HepG2 (cell line): ENCODE measurements at places on chromosomes 5 and 9.
A peak's percentile ranks its signal among the peaks of the same experiment; 100 is the strongest.

DNA sequence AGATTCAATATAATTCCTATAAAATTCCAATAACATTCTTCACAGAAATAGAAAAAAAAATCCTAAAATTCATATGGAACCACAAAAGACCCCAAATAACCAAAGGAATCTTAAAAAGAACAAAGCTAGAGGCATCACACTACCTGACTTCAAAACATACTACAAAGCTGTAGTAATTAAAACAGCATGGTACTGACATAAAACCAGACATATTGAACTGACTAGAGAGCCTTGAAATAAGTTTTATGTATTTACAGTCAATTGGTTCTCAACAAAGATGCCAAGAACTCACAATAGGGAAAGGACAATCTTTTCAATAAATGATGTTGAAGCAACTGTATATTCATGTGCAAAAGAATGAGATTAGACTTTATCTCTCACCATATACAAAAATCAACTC lies 36.9 kb downstream of the BTNL9 start:
- no peak for DNase-seq

- DNase-seq: no peak
Measured at GRCh38 chr5:88503041-88503345, 234.3 kb upstream of the TMEM161B start.

DNA sequence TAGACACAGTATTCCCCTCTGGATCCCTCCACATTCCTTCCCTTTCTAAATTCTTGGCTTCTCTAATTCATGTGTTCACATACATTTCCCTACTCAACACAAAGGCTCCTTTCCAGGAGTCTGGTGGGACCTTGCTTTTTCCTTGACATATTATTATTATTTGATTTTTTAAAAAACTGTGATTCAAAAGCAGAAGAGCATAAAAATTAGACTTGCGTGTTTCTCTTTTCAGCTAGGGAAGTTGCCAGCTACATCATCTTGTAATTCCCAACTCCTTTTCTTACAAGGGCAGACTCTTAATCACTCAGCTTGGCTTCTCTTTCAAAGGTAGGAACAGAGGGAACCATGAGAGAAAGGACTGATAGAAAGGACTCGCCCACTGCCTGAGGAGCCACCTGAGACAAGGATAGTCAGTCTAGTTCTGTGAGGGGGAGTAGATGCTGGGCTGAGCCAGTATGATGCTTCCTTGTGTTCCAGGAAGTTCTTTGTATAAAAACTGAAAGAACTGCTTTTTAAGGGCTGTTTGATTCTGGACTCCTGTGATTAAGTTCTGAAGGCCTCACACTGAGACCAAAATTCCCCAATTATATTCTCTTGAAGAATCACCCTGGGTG lies 51.0 kb upstream of the DPYSL3 start:
- no peak for DNase-seq

DNA sequence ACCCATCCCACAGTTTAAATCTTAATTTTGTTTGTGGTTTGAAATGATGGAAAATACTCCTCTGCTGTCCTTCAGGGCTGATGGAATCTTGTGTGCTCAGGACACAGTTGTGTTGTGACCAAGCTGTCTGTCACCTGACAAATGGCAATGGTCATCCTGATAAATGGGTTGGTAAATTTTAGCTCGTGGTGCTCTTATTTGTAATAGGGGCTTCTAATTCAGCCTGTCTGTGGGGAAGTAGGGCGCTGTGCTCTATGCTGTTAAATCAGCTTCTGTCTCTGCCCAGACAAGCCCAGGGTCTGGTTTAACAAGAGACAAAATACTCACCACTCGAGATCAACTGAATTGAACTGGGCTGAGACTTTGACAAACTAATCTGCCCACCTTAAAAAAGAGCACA lies 4.5 kb downstream of the LRRTM2 start:
- DNase-seq: no peak

- no peak for DNase-seq
Measured at GRCh38 chr9:71710856-71711255, 57.5 kb downstream of the CEMIP2 start.

DNA sequence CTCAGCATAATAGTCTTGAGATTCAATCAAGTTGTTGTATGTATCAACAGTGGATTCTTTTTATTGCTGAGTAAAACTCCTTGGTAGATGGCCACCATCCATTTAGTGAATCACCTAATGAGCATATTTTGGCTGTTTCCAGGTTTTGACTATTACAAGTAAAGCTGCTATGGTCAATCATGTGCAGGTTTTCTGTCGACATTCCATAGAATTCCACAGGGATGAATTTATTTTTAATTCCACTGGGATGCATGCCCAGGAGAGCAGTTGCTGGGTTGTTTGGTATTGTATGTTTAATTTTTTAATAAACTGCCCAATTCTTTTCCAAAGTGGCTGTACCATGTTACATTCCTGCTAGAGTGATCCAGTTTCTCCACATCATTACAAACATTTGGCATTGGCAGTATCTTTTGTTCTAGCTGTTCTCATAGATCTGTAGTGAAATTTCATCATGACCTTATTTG lies 10.5 kb upstream of the S1PR3 start:
- DNase-seq: no peak

- DNase-seq: no peak
Measured at GRCh38 chr5:1519631-1520210, 4.0 kb downstream of the LPCAT1 start.

DNA sequence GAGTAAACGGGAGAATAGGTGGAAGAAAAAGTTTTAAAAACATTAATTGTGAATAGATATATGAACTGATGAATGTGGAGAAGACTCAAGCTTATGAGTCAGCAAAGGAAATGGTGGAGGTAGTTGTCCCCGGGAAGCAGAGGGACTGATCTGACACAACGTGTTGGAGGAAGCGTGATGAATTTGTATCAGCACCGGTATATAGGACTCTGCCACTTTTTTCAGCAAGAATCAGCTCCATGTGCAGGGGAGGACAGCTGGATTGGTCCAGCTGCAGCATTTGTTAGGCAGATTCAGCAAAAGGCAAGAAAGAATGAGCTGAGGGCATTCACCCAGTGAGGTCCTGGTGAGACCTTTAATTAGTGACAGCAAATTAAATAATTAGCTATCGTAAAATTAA lies 276.0 kb downstream of the TENT4A start:
- DNase-seq: no peak

DNA sequence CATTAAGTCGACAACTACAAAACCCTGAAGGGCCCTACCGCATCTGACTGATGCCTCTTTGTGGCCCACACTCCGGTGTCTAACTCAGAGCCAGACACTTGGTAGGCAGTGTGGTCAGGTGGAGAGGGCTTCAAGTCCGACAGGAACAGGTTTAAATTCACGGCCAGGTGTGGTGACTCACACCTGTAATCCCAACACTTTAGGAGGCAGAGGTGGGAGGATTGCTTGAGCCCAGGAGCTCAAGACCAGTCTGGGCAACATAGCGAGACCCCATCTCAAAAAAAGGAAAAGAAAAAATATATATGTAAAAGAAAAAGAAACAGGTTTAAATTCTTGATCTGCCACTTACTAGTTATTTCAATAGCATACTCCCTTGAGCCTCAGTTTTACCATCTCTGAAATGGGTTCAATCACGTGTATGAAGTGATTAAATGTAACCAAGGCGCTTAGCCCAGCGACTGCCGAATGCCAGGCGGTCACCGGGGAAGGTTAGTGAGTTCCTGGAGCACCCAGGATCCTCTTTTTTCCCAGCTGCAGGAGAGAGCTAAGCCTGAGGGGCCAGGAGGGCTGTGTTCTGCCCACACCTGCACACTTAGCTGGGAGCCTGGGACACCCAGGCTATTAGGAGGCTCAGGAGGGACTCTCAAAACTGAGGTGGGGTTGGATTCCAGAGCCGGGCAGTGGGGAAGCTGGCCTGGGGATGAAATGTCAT lies 943 bp downstream of the CLTB start:
- no peak for DNase-seq

- DNase-seq: no peak
Measured at GRCh38 chr5:123882319-123882964, 370.5 kb downstream of the CSNK1G3 start.

DNA sequence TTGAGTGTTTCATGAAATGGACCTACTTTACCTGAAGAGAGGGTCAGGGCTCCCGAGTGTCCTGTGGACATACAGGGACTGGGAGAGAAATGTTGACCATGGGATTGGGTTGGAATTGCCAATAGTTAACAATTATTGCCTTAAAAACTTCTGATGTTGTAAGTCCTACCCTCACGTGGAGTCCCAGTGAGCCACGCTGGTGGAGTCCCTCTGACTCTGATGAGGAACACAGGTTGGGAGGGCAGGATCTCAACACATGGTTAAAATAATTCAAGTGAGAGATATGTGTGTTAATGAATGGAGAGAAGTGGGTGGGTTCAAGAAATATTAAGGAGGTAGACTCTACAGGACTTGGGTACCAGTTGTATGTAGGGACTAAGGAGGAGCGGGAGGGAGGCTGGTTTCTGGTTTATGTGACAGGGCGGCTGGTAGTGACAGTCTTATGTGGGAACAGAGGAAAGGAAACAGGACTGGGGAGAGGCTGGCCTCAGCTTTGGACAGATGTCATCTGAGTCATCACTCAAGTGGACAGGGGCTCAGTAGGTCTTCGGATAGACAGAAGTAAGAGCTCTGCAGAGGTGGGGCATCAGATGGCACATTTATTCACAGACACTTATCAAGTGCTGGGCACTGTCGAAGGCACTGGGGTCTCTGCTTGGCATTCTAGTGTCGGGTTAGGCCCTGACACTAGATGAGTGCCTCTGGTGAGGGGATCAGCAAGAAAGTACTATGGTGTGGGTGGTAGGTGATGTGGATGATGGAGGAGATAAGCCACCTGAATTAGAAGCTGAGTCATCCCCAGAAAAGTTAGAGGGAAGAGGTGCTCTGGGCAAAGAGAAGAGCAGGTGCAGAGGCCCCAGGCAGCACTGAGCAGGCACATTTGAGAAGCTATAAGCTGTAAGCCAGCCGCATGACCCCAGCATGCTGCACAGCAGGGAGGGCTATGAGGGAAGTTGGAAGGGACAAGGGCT lies 27.2 kb downstream of the MAML1 start:
- no peak for DNase-seq

GRCh38 chr5:160923936-160924710 lies 72.1 kb upstream of the ATP10B start:
- DNase-seq: peak; percentile 67

GRCh38 chr9:4566806-4567205 lies 76.5 kb downstream of the SLC1A1 start:
- DNase-seq: no peak

- peak; percentile 54 for DNase-seq
Measured at GRCh38 chr5:13957032-13957645, 12.7 kb upstream of the DNAH5 start.

GRCh38 chr9:91847581-91848091 lies 102.4 kb downstream of the ROR2 start:
- DNase-seq: no peak

DNA sequence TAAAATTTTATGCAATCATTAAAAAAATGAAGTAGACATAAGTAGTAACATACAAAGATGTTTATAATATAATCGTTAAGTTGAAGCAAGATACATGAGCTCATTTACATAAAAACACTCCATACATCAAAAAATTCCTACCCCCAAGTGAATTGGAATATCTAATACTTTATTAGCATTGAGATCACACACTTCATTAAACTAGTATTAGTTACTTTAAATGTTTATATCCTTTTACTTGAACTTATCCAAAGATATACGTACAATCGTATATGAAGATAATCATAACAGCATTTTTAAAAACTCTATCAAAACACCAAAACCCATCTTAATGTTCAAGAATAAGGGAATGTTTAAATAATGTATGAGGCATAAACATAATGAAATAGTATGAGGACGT lies 275.1 kb downstream of the RFX3 start:
- DNase-seq: no peak

GRCh38 chr9:134158753-134159392 lies 5.5 kb downstream of the RNU6ATAC start:
- DNase-seq: no peak

- DNase-seq: no peak
Measured at GRCh38 chr5:3155717-3156116, 404.2 kb upstream of the IRX2 start.

DNA sequence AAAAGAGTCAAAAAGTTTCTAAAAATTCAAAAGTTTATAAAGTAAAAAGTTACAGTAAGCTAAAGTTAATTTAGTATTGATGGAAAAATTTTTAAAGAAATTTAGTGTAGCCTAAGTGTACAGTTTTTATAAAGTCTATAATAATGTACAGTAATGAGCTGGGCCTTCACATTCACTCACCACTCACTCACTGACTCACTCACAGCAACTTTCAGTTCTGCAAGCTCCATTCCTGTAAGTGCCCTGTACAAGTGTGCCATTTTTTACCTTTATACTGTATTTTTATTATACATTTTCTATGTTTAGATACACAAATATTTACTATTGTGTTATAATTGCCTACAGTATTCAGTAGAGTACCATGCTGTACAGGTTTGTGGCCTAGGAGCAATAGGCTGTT lies 239.5 kb upstream of the MAP3K1 start:
- DNase-seq: no peak

GRCh38 chr5:152987131-152987530 lies 503.3 kb upstream of the GRIA1 start:
- DNase-seq: no peak

DNA sequence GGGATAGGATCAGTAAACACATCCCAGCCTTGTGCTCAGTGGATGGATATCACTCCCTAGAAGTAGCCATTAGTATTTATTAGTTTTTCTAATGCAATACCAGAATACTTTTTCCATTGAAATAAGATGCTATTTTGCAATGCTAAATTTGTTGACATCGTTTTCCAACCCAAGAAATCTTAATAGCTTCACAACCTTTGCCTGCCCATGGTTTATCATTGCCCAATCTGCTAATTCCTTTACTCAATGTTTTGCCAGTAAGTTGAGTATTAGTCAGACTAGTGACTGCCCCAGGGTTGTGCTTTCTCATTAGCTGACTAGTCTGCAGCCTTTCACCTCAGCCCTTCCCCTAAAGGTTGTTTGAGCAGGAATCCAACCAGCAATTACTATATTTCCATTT lies 62.9 kb downstream of the NREP start:
- DNase-seq: no peak

DNA sequence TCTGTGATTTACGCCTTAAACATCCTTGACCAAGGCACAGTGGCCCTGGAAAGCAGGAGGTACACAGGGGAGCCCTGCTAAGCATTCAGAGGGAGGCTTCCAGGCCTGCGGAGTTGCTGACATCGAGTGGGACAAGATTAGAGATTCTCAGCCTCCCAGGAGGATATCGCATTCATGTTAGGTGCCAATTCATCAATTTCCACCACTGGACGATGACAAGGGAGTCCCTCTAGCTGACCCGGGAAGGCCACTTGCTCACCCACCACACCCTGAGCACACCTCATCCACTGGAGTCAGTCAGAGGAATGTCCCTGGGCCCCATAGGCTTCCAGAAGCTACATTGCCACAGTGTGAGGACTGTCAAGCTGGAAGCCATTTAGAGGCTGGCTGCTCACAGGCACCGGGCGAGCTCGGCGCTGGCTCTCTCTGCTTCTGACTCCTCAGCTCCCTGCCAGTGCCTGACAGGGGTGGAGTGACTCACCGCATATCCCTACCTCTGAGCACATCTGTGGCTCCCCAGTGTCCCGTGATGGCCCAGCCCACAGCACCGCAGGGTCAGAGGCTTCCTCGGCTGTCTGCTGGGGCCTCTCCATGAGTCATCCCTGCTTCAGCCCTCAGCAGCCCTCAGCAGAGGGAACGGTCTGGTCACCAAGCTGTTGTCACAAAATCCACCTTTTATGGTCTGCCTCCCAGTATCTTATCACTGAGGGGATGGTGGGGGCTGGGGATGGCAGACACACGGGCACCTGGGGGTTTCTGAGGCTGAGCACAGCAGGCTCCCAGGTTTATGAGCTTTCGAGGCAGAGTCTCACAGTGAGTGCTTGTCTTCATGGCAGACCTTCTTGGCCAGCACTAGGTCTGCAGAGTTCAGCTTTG lies 117.5 kb downstream of the ZNF608 start:
- peak; percentile 84 for DNase-seq
